ENCODE measurements at places on chromosomes 1 and 21.

DNA sequence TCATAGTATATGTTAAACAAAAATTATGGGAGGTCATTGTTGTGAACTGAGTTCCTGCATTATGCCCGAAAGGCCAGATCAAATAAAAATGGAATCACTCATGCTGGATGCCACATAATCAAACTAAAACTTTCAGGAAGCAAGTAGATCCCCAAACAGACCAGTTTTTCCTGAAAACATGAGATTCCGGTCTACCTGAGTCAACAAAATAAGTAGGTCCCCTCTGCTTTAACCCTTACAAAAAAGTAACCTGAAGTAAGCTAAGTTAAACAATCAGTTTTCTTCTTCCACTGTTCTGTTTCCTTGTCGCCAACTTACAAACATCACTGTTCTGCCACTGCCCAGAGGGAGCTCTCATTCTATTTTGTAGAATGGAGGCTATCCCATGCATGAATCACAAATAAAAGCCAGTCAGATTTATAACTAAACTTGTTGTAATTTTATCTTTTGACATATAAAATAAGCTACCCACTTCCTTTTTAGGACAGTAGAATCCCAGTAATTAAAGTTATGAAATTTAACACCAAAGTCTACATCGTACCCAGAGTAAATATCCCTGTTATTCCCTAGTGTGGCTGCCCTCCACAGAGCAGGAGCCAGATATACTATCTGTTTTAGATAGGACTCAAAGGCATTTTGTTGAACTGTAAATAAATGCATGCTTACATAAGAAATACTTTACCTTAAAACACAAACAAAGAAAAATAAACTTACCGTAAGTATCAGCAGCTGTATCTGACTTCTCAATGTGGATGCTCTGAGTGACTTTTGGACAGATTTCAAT, 149.4 kb downstream of the TIAM1 start:
- no peak for DNase-seq

GRCh38 chr1:97364086-97364485, 556.7 kb downstream of the DPYD start:
- DNase-seq, result no peak

- DNase-seq, result no peak
Observed at GRCh38 chr21:31668651-31669491, 9.4 kb downstream of the SOD1 start.

- no peak for DNase-seq
Observed at GRCh38 chr21:37531431-37531932, 164.9 kb downstream of the DYRK1A start.

GRCh38 chr1:40090652-40091355, 6.2 kb downstream of the PPT1 start:
- no peak for DNase-seq

- DNase-seq, result no peak
Observed at GRCh38 chr21:34618941-34619340, 4.0 kb upstream of the RCAN1 start.

GRCh38 chr1:94037392-94038229, 83.3 kb downstream of the ABCA4 start:
- no peak for DNase-seq

DNA sequence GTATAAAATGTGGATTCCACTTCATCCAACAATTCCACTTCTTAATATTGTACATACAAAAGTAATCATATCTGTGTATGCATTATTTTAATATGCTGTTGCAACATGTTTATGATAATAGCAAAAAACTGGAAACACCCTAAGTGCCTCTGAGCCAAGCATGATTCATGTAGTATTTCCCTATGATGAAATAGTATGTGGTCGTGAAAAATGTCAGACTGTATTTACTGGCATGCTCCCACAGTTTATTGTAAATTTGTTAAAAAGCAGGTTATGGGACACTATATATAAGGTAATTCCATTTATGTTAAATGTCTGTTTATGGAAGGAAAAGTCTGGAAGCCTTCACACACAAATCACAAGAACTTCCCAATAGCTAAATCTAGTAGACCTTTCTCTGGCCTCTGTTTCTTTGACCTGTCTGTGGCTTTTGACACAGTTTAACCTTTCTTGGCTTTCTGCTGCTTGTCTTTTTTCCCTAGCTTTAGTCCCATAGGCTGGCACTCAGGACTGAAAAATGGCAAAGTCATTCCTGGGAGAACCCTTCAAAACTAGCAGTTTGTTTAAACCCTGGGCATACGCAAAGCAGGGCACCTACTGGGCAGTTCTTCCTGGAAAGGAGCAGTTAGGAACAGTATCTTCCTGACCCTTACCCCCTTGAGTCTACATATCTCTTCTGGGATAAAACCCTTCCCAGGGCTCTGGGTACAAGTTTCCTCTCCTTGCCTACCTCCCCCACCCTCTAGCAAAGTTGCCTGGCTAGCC, 65.4 kb upstream of the ARTN start:
- no peak for DNase-seq

- DNase-seq, result no peak
Observed at GRCh38 chr21:43727519-43728153, 8.7 kb downstream of the PDXK start.

DNA sequence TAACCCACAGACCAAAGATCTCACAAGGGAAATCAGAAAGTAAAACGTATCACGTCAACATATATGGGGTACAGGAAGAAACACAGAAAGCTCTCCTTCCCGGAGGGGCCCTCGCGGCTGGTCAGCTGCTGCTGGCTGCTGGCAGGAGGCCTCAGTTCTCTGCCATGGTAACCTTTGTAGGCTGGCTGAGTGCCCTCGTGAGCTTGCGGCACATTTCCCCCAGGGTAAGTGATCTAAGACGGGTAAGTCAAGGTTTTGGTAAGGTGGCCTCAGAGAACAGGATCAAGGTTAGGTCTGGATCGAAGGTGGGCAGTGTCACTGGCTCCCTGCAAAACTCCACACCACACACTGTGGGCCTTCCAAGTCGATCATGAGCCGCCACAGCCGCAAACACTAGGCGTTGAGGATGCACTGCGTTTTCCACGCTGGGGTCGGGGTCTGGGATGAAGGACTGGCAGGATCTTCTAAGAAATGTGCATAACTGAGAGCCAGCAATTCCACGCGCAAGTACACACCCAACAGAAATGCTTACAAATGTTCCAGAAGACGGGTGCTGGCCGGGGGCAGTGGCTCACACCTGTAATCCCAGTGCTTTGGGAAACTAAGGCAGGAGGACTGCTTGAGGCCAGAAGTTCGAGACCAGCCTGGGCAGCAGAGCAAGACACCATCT, 33.9 kb downstream of the WDR4 start:
- DNase-seq, result no peak

GRCh38 chr1:192852001-192852947, 43.4 kb downstream of the RGS2 start:
- no peak for DNase-seq
